Naive thymus-derived CD8-positive, alpha-beta T cell (primary cell): ENCODE measurements at places on chromosomes 7 and 10. TPM values are rescaled to one million over a fixed set of nuclear protein-coding genes. Genes with fewer than 3 reads are reported as not detected.

DNA sequence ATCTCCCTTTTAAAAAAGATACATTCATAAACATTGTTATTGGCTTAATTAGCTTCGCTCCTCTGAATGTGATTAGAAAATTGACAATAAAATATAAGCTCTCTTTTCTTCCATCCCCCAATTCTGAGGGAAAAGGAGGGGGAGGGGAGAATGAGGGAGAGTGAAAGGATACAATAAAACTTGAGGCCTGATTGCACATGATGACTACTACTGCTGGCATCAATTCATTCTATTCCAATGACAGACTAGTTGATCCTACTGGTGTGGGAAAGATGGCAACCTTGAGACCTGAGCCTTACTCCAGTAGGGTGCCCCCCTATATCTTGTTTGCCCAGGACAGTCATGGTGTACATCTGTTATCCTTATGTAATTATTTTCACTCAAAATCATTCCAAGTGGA is 4.5 kb upstream of the IQUB start:
- no peak for DNase-seq

DNA sequence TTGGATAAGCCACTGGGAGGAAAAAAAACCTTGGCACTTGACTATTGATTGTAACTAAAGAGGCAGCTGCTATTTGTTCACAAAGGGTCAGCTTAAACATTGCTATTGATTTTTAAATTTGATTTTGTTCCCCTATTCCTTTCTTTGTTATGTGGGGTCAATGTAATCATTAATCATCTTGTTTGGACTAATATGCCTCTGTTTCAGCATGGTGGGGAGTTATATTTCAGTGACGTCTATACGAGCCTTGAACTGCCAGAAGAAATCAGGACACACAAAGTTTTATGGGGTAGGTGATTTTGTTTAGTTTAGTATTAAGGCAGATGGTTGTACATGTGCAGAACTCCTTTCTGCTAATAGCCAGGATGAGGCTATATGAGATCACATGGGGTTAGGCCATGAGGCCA is 7.5 kb downstream of the AS3MT start:
- no peak for DNase-seq

DNA sequence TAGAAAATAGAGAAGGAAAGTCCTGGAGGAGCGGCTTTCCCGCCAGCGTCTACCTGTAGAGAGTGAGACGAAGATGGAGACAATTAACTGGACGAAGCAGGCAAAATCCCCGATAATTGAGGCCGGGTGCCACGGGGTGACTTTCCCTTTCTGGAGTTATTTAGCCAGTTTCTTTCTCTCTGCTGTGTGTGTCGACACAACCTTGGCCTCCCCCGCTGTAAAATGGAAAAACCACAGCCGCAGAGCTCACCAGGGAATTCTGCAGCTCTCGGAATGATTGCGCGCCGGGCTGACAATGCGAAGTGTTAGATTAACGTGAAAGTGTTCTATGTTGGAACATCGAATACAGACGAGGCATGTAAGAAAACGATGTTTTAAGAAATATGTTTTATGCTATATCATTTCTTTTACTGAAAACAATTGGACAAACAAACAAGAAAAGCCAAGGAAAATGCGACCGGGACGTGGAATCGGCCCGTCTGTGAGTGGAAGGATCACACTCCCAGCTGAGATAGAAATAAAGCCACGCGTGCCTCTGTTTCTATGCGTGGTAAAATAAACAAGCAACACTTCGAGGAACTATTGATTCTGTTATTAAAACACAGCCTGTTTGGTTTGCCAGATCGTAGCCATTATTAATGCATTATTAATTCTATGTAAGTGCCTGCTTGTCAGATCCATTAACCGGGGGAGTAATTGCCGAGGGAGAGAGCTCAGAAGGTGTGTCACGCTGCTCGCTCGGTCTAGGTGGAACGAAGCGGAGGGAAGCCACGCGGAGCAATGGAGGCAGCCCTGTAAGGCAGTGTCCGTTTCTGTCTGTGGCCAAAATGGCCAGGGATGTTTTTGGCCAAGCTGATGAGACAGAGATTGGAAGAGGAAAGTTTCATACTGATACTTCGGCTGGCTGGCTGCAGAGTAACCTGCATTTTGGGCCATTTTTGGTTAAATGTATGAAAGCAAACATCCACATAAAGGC is 129.4 kb downstream of the DNAJB6 start:
- DNase-seq, result no peak

DNA sequence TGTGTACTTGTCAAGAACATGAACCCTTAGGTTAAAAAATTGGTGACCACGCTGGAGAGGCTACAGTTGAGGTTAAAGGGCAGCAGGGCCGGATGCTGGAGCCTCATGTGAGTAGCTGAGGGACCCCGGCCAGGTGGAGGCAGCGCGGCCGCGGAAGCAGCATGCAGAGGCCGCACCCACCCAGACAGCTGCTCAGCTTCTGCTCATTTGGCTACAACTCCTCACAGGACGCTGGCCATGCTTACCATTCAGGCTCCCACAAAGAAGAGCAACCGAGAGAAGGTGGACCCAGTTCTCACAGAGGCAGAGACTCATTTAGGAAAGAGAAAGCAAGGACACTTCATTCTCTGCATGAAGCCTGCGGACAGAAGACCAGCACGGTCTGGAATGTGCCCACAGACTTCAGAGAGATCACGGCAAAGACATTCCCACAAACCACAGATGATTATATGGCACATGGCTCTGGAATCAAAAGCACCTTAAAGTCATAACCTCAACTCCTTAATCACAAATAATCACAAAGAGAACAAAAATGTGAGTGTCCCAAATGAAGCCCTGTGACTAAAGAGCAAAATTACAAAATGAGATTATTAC is 94.4 kb downstream of the VOPP1 start:
- no peak for DNase-seq

GRCh38 chr10:101775273-101776160 is at the start of gene FGF8:
FGF8 (minus strand) TSS chr10:101776114; CDS start chr10:101775900, 214 bp downstream.
- no peak for DNase-seq

DNA sequence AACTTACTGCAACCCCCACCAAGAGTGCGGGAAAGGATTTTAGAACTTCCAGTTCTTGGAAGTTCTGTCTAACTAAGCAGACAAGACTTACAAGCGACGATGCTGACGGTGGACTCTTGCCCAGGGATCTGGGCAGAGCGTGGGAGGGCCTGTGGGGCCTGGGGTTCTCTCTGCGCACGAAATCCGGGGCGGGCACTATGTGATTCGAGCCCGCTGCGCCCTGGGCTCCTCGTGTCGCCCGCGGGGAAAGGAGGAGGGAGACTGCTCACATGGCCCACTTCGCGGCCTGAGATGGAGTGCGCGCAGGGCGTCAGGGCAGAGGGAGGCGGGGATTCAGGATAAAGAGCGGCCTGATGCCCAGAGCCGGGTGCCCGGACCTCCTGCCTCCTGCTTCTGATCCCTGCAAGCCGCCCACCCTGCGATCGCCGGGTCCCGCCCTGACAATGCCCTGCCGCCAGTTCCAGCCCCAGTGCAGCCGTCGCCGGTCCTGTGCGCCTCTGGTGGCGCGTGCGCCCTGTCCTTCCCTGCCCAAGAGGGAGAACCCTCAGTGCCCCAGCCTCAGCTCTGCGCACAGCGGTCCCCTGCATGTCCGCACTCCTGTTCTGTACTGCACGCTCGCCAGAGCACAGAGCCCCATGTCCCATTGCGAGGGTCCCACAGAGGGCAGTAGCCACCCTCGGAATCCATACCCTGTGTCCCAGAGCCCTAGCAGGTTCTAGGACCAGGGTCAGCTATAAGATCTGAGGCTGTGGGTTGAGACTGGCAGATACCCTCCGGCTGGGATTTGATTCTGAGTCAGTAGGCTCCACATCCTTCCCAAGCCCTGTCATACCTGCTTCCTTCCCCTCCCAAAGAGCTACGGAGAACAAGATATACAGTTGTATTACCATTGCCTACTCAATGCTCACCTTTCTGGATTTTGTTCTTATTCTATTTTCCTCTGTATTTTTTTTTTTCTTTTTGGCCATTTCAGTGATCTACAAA is 99.4 kb upstream of the TMEM106B start:
- DNase-seq, result peak; percentile 29

GRCh38 chr10:12656518-12657142 is 307.3 kb downstream of the CAMK1D start:
- DNase-seq, result no peak

- no peak for DNase-seq
Measured at GRCh38 chr7:91137153-91137787, 127.0 kb upstream of the FZD1 start.

GRCh38 chr7:47663213-47663612 is 81.3 kb upstream of the TNS3 start:
- DNase-seq, result no peak

GRCh38 chr10:119613741-119614140 is 17.0 kb upstream of the TIAL1 start:
- DNase-seq, result no peak

DNA sequence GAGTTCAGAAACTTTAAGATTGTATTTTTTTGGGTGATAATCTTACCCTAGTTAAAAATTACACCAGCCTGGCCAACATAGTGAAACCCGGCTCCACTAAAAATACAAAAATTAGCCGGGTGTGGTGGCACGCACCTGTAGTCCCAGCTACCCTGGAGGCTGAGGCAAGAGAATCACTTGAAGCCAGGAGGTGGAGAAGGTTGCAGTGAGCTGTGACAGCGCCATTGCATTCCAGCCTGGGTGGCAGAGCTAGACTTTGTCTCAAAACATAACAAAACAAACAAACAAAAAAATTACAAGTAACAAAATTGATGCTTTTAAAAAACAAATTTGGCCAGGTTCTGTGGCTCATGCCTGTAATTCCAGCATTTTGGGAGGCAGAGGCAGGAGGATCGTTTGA is 76.7 kb downstream of the ANKRD61 start:
- DNase-seq, result no peak

GRCh38 chr7:20287317-20287716 is 43.4 kb upstream of the ITGB8 start:
- DNase-seq, result no peak

DNA sequence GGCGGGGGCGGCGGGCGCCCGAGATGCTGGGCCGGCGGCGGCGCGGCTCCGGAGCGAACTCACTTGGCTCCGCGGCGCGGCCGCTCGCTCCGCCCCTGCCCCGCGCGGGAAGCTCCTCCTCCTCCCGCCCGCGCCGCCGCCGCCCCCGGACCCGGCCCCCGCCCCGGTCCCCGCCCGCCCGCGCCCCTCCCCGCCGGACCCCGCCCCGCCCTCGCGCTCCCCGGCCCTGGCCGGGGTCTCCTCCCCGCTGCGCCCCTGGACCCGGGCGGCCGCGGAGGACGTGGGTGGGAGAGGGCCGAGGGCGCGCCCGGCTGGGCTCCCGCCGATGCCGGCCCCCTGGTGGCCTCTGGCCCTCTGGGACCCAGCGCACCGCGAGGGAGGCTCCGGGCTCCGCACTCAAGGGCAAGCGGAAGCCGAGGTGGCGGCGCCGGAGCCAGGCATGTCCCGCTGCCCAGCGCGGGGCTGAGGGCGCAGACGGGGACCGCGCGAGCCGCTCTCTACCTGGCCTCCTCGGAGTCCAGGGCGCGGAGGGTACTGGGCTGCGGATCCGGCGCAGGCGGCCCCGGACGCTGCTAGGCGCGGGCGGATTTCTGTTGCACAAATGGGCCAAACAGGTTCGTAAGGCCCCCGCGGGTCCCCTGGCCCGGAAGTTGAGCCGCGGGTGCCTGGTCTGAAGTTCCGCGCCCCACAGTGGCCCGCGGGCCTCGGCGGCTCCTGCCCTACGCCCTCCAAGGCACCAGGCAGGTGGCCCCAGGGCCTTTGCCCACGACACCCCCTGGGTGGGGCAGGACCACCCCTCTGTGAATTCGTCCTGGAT is at the start of gene TCERG1L:
Gene TCERG1L, minus strand, starts transcription at position 61 of the 817 bp plus-strand sequence. CDS start 86 bp downstream, outside the sequence.
- DNase-seq, result no peak

DNA sequence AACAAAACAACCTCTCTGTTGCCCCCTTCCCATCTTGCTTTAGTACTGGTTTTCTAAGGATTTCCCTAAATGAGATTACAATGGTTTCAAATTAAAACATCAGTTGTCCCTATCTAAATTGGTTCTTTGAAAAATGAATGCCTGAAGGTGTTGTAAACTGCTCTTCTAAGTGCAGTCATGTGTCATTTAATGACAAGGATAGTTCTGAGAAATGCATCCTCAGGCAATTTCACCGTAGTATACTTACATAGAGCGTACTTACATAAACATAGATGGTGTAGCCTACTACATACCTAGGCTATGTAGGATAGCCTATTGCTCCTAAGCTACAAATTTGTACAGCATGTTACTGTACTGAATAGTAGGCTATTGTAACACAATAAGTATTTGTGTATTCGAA is 278.1 kb downstream of the MAGI2 start:
- DNase-seq, result no peak

DNA sequence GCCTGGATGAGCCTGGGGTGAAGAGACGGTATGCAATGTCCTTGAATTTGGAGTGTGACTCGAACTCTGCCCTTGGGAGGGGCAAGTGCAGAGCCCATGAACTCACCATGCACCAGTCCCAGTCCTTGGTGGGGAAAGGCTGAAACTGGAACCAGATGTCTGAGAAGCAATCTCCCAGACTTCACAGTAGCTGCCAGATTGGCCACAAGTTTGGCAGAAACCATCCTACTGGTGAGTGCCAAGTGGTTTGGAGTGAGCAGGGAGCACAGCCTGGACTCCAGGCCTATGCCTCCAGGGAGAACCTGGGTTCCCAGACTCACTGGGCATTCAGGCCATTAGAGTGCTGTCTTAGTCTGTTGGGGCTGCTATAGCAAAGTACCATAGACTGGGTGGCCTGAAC is 99.6 kb upstream of the LYZL1 start:
- DNase-seq, result no peak

GRCh38 chr10:13848520-13849445 is 262.0 kb downstream of the PRPF18 start:
- DNase-seq, result no peak

GRCh38 chr7:135685306-135686084 is 23.2 kb downstream of the STMP1 start:
- no peak for DNase-seq

DNA sequence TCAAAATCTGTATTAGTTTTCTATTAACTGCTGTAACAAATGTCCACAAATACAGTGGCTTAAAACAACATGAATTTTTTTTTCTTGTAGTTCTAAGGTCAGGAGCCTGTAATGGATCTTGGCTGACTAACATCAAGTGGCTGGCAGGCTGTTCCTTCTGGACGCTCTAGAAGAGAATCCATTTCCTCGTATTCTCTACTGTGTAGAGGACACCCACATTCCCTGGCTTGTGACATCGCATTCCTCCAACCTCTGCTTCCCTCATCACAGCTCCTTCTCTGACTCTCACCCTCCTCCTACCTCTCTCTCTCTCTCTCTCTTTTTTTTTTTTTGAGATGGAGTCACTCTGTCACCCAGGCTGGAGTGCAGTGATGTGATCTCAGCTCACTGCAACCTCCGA is 4.8 kb upstream of the CALHM1 start:
- DNase-seq, result no peak

TDRD1 gene
- 0.18 TPM for total RNA-seq

PTF1A gene
- not detected for total RNA-seq

GBX1 gene
- total RNA-seq, result not detected

VAX1 gene
- total RNA-seq, result not detected

C10orf62 gene
- total RNA-seq, result not detected

CNNM1 gene
- 0.55 TPM for total RNA-seq

ANKRD30A gene
- total RNA-seq, result not detected

KCNH2 gene
- total RNA-seq, result 1.3 TPM

TMEM184A gene
- not detected for total RNA-seq

CUBN gene
- 12.2 TPM for total RNA-seq

SPDYE5 gene
- total RNA-seq, result not detected

GNAT3 gene
- not detected for total RNA-seq
